ENCODE measurements at places on chromosomes 7 and 10.

GRCh38 chr7:80721883-80722615 lies 83.6 kb downstream of the CD36 start:
- peak; percentile 91 for DNase-seq

- DNase-seq, result peak; percentile 27
These were observed 132.2 kb downstream of the MAD1L1 start for GRCh38 chr7:2100278-2101208.

- DNase-seq, result no peak
These were observed 72.1 kb downstream of the RTKN2 start for GRCh38 chr10:62196528-62196927.

DNA sequence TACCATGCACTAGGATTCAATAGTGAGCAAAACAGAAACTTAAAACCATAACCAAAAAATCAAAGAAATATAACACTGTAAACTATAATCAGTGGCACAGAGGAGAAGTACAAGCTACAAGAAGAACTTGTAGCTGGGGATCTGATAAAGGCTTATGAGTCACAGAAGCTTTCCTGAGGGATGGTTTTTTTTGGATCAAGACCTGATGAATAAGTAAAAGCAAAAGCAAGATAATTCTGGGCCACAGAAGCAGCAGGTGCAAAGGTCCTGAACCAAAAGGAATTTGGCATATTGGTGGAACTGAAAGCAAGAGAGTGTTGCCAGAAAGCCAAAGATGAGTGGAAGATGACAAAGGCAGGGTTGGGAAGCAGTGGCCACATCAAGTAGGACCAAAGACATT lies 37.4 kb upstream of the BET1 start:
- no peak for DNase-seq

DNA sequence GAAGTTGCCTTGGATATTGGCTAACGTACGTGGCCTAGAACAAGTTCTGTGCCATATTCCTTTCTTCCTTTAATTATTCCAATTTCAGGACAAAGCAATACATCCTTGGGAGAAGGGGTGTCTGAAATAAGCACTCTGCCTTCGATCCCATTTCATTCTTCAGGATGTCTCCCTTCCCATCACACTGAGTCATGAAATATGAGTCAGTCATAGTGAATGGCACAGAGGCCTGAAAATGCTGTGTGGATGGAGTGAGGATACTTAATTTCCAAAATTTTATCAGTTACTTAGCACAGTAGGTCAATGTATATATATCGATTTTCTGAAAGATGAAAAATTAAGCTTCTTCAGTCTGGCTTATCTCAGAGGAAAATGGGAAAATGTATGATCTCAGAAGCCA lies 19.5 kb downstream of the EVX1 start:
- no peak for DNase-seq

DNA sequence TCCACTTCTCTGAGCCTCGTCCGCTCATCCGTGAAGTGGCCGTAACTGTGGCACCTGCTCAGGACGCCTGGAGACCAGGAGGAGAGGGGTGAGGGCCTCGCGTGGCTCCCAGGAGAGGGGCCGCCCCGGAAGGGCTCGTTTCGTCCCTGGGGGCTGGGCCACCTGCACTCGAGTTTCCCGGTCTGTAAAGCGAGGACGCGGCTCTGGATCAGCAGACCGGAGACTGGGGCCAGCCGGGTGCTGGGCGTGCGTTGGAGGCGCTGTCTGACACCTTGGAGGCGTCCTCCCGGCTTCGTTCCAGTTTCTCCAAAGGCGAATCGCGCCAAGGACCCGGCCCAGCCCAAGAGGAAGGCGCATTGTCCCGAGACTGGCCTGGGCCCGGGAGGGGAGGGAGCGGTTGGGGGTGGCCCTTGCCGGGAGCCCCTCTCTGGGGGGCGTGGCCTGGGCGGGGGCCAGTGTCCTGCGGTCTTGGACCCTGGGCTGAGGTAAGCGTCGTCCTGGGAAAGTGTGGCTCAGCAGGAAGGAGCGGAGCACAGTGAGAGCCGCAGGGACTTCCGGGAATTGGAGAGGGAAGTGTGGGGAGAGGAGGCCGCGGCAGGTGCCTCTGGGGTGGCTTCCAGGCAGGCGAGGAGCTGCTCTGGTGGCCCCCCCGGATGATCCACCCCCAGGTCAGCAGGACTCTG lies 89.6 kb downstream of the FOXL3 start:
- DNase-seq, result no peak

DNA sequence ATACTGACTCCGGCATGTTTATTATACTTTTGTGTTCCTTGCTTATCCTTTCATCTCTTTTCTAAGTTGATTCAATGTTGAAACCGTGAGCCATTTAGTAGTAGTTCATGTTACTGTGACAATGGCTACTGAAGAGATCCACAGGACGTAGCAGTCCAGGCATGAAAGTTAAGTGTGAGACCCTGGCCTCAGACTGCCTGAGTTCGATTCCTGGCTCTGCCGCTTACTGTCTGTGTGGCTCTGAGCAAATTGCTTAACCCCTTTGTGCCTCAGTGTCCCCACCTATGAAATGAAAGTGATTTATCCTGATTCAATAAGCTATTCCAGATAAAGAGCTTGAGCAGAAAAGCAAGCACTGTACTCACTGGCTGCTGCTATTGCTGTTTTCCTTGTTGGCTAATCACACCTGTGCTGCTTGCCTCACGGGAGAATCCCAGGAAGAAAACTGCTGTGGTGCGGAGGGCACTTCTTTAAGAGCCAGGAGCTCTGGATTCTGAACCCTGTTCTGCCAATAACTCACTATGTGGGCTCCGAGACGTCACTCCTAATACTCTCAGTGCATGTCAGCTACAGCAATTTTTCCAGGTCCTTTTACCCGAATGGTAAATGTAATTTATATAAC lies 38.4 kb downstream of the PNLIPRP2 start:
- DNase-seq, result no peak

GRCh38 chr7:95798401-95798930 lies 26.1 kb downstream of the DYNC1I1 start:
- no peak for DNase-seq

DNA sequence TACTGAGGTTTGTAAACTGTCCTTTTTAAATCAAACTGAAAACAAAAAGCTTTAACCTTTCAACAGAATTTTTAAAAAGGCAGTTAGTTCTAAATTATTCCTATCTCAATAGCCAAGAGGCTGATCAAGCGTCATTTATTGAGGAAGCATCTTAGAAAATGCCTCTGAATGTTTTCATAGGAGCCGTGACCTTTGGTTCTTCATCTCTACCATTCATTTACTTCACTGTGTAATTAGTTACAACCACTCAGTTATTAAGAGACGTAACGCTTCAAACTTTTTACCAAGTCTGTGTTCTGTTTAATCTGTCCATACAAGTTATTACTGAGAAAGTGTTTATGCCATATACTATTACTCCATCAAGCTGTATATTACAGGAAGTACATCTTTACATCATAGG lies 107.4 kb upstream of the KMT2E start:
- DNase-seq, result no peak

- peak; percentile 15 for DNase-seq
These were observed 121.1 kb downstream of the MALRD1 start for GRCh38 chr10:19169684-19170083.

GRCh38 chr7:16493266-16493665 lies 27.7 kb upstream of the SOSTDC1 start:
- DNase-seq, result no peak

DNA sequence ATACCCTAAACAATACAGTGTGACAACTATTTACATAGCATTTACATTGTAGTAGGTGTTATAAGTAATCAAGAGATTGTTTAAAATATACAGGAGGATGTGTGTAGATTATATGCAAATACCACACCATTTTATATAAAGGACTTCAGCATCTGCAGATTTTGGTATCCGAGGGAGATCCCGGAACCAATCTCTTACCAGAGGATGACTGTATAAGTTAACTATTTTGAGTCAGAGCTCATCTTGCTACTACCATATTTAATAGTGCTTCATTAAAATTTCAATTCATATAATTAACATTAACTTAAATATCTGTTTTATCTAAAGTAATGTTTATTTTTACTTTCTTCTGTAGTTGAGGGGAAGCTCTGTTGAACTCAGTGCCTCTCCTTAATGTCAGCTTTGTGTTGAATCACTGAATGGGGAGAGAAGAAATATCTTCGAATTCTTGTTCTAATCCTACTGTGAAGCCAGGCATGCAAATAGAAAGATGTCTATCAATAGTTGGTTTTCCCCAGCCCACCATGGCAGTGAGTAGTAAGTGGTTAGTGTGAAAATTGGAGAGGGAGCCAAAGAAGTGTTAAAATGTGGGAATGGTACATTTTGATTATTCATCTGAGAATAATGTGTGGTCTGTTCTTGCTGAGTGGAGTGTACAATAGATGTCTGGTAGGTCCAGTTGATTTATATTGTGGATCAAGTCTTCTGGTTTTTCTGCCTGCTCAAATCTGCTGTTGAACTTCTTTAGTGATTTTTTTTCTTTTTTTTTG lies 90.1 kb upstream of the CYP26C1 start:
- no peak for DNase-seq

- no peak for DNase-seq
These were observed 18.4 kb downstream of the GIMAP5 start for GRCh38 chr7:150755473-150756099.

DNA sequence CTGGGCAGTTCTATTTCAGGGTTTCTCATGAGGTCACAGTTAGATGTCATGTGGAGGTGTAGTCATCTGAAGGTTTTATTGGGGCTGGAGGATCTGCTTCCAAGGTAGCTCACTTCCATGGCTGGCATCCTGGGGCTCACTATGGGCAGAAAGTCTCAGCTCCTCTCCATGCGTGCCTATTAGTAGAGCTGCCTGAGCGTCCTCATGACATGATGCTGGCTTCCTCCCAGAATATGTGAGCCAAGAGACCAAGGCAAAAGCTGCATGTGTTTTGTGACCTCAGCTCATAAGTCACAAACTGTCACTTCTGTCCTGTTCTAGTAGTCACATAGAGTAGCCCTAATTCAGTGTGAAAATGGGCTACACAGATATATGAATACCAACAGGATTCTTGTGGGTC lies 524.4 kb downstream of the SUGCT start:
- no peak for DNase-seq

- no peak for DNase-seq
These were observed 29.6 kb downstream of the FGFBP3 start for GRCh38 chr10:91879515-91880170.

GRCh38 chr7:111486472-111487142 lies 75.7 kb downstream of the IMMP2L start:
- DNase-seq, result peak; percentile 73

DNA sequence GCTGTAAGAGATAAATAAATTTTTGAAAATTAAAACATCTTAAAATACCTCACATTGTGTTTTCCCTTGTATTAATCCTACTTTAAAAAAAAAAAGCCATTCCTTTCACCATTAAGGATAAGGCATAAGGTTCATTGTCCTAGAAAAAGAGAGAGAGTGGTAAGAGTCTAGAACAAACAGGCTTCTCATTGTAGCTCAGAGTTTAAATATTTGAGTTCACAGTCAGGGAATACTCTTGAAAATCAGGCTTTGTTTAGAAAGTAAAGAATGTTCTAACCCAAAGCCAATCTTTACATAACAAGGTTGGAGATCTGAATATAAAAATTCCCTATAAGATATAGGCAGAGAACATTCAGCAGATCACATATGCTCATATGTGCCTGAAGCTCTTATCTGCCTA lies 40.2 kb upstream of the TES start:
- no peak for DNase-seq

DNA sequence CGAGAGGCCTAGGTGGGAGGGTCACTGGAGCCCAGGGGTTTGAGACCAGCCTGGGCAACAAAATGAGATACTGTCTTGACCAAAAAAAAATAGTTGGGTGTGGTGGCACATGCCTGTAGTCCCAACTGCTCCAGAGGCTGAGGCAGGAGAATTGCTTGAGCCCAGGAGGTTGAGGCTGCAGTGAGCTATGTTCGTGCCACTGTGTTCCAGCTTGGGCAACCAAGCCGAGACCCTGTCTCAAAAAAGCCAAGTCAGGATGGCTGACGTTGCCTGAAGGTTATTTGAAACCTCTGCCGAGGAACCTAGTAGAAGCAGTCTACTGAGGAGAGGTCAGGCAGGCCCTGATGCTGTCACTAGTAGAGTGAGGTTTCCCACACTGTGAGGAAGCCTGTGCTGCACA lies 22.8 kb downstream of the DNAJB6 start:
- no peak for DNase-seq

DNA sequence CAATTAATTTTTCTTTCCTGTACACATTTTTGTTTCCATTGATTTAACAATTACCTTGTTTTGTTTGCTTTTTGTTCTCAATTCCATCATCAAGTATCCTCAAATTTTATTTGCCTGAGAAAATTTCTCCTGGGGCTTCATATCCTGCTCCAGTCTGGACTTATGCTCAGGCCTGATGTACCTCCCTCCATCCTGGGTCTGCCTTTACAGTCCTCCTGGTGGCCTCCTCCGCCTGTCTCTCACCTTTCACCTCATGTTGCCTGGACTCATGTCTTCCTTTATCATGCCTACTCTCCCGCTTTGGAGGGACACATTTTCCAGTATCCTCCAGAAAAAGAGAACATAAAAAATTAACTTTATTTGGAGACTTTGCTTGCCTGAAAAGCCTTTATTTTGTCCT lies 12.1 kb upstream of the TAS2R60 start:
- DNase-seq, result no peak

DNA sequence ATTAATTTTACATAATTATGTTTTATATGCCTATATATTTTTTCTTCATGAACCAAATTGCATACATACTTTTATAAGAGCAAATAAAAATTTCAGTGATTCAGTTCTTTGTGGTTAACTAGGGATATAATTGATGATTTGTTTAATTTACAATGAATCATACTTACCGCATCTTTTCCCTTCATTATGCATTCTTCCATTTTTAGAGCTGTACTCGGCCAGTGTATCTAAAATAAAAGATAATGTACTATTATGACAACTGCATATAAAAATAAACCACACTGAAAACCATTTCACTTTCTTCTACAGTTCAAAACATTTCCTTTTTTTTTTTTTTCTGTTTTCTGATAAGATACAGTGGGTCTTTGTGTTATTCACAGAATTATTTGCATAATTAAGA lies 179.9 kb downstream of the SEMA3E start:
- DNase-seq, result peak; percentile 15

DNA sequence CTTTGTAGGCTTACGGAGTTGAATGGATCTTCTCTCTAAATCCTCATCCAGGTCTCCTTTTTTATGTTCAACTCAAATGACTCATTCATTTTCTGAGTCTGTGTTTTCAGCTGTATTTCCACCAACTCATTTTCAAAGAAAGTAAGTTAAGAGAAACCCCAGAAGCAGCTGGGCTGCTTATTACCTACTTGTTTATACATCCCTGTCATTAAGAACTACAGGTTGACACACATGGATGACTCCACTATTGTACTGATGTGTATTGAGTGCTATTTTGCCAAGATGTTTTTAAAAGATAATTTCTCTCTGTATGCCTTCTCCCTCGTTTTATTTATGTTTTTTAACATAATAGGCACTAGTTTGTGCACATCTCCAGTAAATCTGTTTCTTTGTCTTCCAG lies 41.9 kb downstream of the DGKI start:
- no peak for DNase-seq

- peak; percentile 65 for DNase-seq
These were observed 44.3 kb downstream of the CPED1 start for GRCh38 chr7:121032645-121033460.

- DNase-seq, result peak; percentile 77
These were observed 189.8 kb upstream of the IMMP2L start for GRCh38 chr7:111752022-111752582.
